ENCODE measurements at places on chromosomes 5 and 9.

DNA sequence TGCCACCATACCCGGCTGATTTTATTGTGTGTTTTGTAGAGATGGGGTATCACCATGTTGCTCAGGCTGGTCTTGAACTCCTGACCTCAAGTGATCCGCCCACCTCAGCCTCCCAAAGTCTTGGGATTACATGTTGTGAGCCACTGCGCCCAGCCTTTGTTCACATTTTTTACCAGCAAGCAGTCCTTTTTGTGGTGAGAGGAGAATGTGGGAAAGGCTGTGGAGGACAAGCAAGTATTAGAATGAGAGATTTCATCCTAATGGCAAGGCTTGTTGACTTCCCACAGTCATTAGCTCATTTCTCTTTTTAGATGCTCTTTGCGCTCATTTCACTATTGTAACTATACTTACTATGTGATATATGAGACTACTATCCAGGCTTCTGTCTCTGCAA, 6.1 kb downstream of the IL31RA start:
- no peak for DNase-seq

- no peak for DNase-seq
Measured at GRCh38 chr5:56388229-56388985, 155.3 kb upstream of the ANKRD55 start.

- no peak for DNase-seq
Measured at GRCh38 chr5:172658961-172659501, 18.0 kb downstream of the NEURL1B start.

- no peak for DNase-seq
Measured at GRCh38 chr5:75265731-75266130, 29.1 kb upstream of the ANKRD31 start.

- peak; percentile 76 for DNase-seq
Measured at GRCh38 chr9:72557549-72557948, 36.1 kb downstream of the TMC1 start.

GRCh38 chr9:115016344-115016743, 86.0 kb upstream of the TNFSF8 start:
- DNase-seq, result no peak

GRCh38 chr9:2623288-2624050, 1.9 kb downstream of the VLDLR start:
- DNase-seq, result no peak

- no peak for DNase-seq
Measured at GRCh38 chr9:88180081-88180765, 41.9 kb upstream of the SPATA31C2 start.

DNA sequence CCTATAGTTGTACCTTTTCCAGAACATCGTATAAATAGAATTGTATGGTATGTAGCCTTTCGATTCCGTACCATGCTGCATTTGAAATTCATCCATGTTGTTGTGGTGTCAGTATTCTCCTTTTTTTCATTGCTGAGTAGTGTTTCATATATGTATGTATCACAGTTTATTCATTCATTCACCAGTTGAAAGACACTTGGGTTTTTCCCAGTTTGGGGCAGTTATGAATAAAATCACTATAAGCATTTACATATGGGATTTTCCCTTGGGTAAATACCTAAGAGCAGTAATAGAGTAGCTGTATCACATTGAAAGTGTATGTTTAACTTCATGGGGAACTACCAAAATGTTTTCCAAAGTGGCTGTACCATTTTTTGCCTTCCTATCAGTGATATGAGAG, 16.1 kb upstream of the FKTN start:
- DNase-seq, result no peak

GRCh38 chr9:125822902-125823301, 75.7 kb downstream of the PBX3 start:
- DNase-seq, result no peak

DNA sequence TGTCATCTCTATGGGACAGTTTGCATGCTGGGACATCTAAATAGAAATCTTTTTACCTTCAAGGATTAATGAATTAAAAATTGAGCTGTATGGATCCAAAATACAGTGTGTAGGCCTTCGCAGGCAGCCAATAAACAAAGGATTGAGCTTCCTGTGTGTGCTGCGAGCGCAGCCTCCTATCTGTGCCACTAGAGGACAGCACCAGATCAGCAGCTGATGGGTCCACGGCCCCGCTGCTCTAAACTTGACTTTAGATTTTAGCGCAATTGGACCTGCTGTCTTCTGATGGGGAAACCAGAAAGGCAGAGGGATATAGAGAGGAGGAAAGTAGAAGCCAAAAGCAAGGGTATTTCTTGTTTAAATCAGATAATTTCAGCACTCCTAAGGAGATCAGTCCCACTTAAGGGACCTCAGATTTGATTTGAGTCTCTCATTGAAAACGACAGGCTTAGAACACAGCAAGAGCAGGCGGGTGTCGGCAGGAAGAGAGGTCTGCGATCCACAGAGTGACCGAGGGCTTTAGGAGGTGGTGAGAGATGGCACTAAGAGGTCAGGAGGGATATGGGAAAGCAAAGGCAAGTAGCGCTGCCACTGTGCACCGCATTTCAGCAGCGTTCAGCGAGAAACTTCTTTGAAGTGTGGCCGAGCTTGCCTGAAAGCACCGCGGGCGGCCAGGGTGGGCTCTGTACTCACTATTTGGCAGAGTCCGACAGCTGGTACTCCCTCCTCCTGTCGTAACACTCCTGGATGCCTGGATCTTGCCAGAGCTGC, 214.3 kb downstream of the GNA14 start:
- peak; percentile 39 for DNase-seq

GRCh38 chr5:42756606-42757601, at the start of gene CCDC152:
TSS of gene CCDC152 (plus strand) at chr5:42756818. CDS start at chr5:42759122, 2,304 bp downstream.
- no peak for DNase-seq

DNA sequence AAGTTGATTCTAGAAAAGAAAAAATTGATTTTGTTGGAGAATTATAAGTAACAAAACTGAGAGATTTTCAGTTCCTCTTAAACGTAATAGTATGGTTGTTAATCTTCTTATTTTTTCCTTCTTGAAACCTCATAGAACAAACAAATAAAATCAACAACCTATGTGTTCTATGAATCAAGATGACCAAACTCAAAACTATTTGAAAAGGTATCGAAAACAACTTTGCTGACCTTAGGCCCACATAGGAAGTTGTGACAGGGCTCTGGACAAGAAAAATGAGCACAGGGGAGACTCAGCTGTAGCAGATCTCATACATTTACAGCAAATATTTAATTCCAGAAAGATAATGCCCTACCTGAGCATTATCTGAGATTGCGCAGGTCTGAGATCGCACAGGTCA, 169.4 kb upstream of the CCNH start:
- no peak for DNase-seq

- no peak for DNase-seq
Measured at GRCh38 chr5:158375531-158375930, 516.6 kb upstream of the CLINT1 start.

DNA sequence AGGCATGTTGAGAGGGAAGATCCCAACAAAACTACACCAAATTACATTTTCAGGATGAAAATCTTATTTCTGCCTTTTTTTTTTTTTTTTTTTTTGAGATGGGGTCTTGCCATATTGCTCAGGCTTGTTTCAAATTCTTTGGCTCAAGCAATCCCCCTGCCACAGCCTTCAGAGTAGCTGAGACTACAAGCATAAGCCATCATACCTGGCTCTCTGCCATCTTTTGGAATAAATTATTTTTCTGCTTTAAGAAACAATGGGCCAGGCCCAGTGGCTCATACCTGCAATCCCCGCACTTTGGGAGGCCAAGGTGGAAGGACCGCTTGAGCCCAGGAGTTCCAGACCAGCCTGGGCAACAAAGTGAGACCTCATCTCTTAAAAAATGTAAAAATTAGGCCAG, 14.3 kb downstream of the AFF4 start:
- DNase-seq, result no peak

DNA sequence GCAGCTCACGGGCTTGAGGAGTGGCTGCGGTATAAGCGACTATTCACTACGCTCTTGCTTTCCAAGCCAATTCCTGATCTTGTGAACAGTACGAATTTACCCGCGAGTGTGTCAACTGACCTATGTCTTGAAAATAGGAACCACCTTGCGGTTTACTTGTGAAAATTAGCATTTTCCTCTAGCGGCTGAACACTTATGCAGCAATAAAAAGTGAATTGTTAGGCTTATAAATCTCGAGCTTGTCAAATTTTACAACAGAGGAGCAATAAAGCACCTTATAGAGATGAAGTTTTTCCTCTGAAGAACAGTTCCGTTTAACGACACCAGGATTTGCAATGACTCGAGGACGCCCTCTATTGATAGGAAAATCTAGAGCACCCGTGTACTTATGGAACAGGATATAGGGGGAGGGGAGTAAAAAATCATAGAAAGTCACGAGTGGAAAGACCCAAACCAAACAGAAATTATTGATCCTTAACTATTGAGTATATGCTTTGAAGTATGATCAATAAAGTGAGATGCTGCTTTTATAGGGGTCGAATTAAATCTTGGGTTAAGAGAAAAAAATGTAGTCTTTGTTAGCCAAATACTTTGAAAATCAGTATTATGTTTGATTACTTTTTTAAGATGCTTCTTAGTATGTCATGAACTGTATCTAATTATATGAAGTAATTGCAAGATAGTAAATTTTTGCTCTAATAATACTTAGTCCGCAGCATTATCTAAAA, 1.9 kb upstream of the RGMB start:
- peak; percentile 79 for DNase-seq

- DNase-seq, result no peak
Measured at GRCh38 chr9:117612317-117612716, 91.9 kb upstream of the TLR4 start.

GRCh38 chr9:26142201-26142600, 464.0 kb upstream of the TUSC1 start:
- no peak for DNase-seq

DNA sequence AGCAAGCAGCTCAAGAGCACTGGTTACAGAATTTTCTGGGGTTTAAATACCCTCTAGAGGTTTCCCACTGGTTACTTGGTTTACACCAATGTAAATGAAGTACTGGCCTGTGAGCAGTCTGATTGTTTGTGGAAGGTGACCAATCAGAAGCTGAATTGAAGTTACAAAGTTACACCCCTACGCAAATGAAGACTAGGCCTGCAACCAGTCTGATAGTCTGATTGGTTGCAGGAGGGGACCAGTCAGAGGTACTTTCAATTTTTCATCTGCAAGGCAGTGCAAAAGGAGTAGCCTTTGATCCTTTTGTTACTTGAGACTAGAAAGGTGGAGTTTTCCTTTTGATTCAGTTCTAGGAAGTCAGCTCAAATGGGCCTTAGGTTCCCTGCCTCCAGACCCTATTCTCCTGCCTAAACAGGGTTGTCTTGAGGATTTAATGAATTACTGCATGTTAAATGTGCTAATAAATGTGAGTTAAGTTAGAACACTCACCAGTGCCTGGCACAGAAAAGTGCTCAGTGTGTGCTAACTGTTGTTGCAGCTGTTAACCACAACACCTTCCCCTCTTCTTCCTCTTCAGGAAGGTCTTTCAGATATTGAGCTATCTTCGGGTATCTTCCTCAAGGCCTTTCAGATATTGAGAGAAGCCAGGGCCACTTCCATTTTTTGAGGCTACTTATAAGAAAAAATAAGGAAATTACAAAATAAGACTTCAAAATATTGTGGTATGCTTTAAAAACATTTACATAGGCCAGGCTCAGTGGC, 32.1 kb upstream of the CLINT1 start:
- no peak for DNase-seq

DNA sequence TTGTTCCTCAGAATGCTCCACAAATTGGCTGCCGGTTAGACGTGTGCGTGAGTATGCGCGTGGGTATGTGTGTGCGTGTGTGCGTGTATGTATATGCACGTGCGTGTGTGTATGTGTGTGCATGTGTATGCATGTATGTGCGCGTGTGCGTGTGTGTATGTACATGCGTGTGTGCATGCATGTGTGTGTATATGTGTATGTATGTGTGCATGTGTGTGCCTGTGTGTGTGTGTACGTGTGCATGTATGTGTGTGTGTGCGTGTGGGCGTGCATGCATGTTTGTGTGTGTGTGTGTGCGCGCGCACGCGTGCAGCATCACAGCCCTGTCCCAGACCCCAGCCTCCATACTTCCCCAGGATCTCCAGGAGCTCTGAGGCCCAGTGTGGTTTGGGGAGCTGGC, 183.1 kb upstream of the IER5L start:
- no peak for DNase-seq

DNA sequence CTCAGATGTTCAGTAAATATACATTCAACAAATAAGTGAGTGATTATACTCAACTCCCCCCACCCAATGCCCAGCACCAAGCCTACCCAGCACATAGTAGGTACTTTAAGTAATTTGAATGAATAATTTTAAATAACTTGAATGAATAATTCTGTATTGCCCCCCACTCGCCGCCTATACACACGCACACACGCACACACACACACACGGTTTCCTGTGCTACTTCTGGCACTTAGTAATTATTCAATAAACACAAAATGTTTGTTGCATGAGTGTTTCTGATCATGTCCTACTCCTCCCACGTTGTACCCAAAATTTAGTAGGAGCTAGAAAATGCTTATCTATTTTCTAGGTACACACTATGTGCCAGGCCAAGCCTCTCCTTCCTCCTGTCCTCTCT, 16.2 kb downstream of the PCDH12 start:
- DNase-seq, result no peak

Measured in SJSA1 (cell line).